Mesangial cell (primary cell): ENCODE measurements at places on chromosomes 1 and 21. TPM values are rescaled to one million over a fixed set of nuclear protein-coding genes. Genes with fewer than 3 reads are reported as not detected.

FLG2 gene
- not detected in 2 replicates for total RNA-seq

KAZN gene
- 3.6 and 11.0 TPM in 2 replicates for total RNA-seq

AVPR1B gene
- total RNA-seq, result 0.13 TPM in 1 of 2 replicates, not detected in the other

PROK1 gene
- not detected in 2 replicates for total RNA-seq

PTGFR gene
- 0.33 and 0.63 TPM in 2 replicates for total RNA-seq

CFHR4 gene
- total RNA-seq, result not detected in 2 replicates

SLAMF7 gene
- not detected in 2 replicates for total RNA-seq

GSTM1 gene
- total RNA-seq, result 32.2 TPM in 1 of 2 replicates, not detected in the other

CACHD1 gene
- total RNA-seq, result 6.5 and 6.6 TPM in 2 replicates

ANXA9 gene
- total RNA-seq, result 0.33 and 1.3 TPM in 2 replicates

LRRC3 gene
- 2.9 and 3.5 TPM in 2 replicates for total RNA-seq

PODN gene
- 0.13 TPM in 1 of 2 replicates, not detected in the other for total RNA-seq

ETNK2 gene
- total RNA-seq, result 9.8 and 19.3 TPM in 2 replicates

PRPF38A gene
- total RNA-seq, result 8.2 and 14.7 TPM in 2 replicates

TRIM17 gene
- total RNA-seq, result 0.16 and 0.89 TPM in 2 replicates

USP21 gene
- total RNA-seq, result 14.2 and 19.6 TPM in 2 replicates

OR6K3 gene
- total RNA-seq, result not detected in 2 replicates

VWA5B1 gene
- total RNA-seq, result not detected in 2 replicates

OR2T2 gene
- total RNA-seq, result not detected in 2 replicates

GOLT1A gene
- total RNA-seq, result 0.38 TPM in 1 of 2 replicates, not detected in the other

CLK2 gene
- 20.0 and 23.3 TPM in 2 replicates for total RNA-seq

NUP210L gene
- not detected in 2 replicates for total RNA-seq

GJB3 gene
- total RNA-seq, result 0.98 and 2.5 TPM in 2 replicates

PITHD1 gene
- 24.8 and 38.8 TPM in 2 replicates for total RNA-seq

SELP gene
- not detected in 2 replicates for total RNA-seq

RAB7B gene
- 0.33 and 1.6 TPM in 2 replicates for total RNA-seq

LRRC8D gene
- 22.3 and 32.6 TPM in 2 replicates for total RNA-seq

SLC1A7 gene
- not detected in 2 replicates for total RNA-seq

DMRTA2 gene
- not detected in 2 replicates for total RNA-seq

TDRD5 gene
- total RNA-seq, result not detected in 2 replicates
